Activated CD4-positive, alpha-beta T cell treated with anti-CD3 and anti-CD28 coated beads, Interleukin-2, amount 10 ng/mL, durations not matched to agents 24 days and 14 days (primary cell): ENCODE measurements at places on chromosomes 6 and 20. TPM values are rescaled to one million over a fixed set of nuclear protein-coding genes. Genes with fewer than 3 reads are reported as not detected.

GRCh38 chr20:36390719-36391415 is 84.7 kb downstream of the DLGAP4 start:
- DNase-seq: no peak

GRCh38 chr6:44954281-44954680 is 373.8 kb upstream of the RUNX2 start:
- no peak for DNase-seq

- DNase-seq: peak; percentile 89
Observed at GRCh38 chr6:41546475-41546865, 289 bp downstream of the FOXP4 start.

DNA sequence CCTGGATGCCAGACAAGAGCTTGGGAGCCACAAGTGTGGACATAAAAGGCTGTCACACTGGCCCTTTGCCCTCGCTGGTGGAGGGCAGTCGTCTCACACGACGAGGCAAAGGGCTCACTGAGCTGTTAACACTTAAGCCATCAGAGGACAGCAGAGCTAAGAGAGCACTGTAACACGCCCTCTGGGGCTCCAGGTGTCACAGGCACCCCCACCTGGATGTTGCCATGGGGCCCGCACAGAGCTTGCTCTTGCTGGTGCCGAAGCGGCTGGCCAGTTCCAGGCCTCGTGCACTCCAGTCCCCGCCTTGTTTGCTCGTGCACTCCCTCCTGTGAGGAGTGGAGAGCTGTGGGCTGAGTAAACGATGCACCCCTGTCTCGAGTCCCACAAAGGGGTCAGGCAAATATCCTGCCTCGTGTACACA is 37.4 kb downstream of the SLC35D3 start:
- DNase-seq: no peak

GRCh38 chr20:54625497-54625896 is 150.1 kb downstream of the DOK5 start:
- DNase-seq: no peak

GRCh38 chr6:127816643-127817042 is 84.2 kb downstream of the THEMIS start:
- DNase-seq: no peak

- no peak for DNase-seq
Observed at GRCh38 chr6:143103916-143104315, 43.2 kb downstream of the AIG1 start.

DNA sequence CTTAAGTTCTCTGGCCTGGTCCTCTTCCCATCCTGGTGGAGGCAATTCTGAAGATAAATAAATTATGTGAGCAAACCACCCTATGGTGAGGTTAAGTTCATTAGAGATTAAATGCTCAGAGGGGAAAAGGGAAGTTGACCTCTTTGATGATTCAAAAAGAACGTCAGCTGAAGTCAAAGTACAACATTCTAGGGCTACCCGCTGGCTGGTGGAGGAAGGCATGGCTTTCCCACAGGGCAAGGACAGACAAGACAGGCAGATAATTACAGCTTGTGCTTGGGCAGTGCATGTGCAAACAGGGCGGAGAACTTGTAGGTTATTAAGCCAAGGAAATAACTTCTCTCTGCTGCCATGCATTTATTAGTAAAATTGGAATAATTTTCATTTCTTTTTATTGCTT is 91.0 kb upstream of the SLC24A3 start:
- no peak for DNase-seq

DNA sequence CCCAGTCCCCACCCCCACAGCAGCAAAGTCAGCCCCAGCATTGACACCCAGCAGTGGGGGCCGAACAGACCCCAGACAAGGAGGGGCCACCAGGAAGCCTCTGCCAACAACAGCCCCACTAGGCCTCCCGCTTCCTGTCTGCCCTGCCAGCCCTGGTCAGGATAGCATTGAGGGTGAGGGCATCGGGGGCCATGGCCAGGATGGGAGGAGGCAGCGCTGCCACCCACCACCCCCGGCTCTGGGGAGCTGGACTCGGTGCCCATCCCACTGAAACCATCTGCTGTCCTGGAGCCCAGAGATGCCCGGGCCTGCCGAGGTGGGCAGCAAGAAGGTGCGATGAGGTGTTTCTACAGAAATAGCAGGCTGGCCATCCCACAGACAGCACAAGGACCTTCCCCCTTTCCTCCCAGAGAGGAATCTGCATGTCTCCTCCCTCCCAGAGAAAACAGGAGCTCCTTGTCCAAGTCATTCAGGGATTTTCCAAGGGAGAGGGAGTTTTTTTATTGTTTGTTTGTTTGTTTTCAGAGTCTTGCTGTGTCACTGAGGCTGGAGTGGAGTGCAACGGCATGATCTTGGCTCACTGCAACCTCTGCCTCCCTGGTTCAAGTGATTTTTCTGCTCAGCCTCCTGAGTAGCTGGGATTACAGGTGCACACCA is 62.1 kb upstream of the BHLHE23 start:
- no peak for DNase-seq

- DNase-seq: no peak
Observed at GRCh38 chr20:50221501-50222308, 31.1 kb downstream of the CEBPB start.

DNA sequence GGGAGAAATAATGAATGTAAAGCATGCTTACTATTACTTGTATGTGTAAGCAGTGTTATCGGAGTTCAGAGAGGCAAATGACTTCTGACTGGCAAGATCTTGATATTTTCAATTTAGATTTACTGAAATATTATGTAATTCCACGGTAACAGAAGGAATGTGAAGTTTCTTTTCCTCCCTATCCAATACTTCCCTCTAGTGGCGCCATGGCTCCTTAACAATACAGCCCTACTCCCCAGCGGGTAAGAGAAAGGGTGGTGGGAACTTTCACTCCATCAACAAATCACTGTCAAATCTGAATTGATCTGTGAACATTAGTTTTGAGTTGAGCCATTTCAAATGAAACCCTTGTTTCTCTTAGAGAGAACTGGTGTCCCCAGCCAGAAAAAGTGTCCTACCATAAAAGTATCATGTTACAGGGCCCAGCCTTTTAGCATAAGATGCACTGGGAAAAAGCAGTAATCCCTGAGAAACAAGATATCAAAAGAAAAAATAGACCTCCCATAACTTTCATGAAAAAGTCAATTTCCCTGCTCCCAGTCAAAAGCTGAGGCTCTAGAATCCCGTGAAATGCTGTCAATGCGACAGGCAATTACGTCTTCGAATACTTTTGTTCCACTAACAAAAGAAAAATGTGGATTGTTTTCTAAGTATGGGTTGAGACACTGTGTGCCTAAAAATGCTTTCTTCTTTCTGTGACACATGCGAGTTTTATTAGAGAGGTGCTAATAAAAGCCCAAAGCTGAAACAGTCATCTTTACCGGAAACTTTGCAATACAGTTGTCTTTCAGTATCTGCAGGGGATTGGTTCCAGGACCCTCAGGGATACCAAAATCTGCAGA is 12.9 kb downstream of the COX7A2 start:
- DNase-seq: no peak

DNA sequence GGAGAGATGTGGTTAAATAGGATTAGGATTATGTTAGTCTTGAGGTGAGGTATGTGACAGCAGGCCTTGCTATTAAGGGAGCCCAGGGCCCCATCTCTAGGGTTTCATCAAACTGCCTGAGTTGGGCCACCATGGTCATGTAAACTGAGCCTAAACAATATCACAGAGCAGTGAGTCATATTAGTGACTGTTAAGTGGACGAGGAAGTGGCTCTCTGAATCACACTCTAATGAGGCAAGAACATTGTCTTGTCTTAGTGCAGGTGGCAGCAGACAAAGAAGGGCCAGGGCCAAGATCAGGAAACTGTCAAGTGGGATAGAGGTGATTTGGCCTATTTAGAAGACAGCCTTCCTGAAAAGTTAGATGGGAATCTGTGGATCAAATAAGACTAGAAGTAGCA is 23.1 kb downstream of the ENPP3 start:
- DNase-seq: no peak

- no peak for DNase-seq
Observed at GRCh38 chr6:134134654-134135053, 82.2 kb upstream of the SLC2A12 start.

- no peak for DNase-seq
Observed at GRCh38 chr6:15530411-15530810, 132.4 kb downstream of the DTNBP1 start.

- no peak for DNase-seq
Observed at GRCh38 chr6:17536586-17536985, 63.5 kb upstream of the FAM8A1 start.

- no peak for DNase-seq
Observed at GRCh38 chr6:145138469-145139139, 596.7 kb downstream of the EPM2A start.

- DNase-seq: peak; percentile 78
Observed at GRCh38 chr6:40962241-40962640, 76.8 kb downstream of the UNC5CL start.

- peak; percentile 72 for DNase-seq
Observed at GRCh38 chr6:42532038-42532669, 31.7 kb upstream of the UBR2 start.

GRCh38 chr6:30720738-30721197 is 616 bp downstream of the TUBB start:
- peak; percentile 89 for DNase-seq

- no peak for DNase-seq
Observed at GRCh38 chr6:121653624-121654008, 218.2 kb downstream of the GJA1 start.

Gene UFL1
- 25.1 and 26.9 TPM in 2 replicates for total RNA-seq

Gene PACSIN1
- not detected in 2 replicates for total RNA-seq

Gene CARMIL1
- 1.4 and 1.6 TPM in 2 replicates for total RNA-seq

Gene PNLDC1
- 0.40 and 0.97 TPM in 2 replicates for total RNA-seq

Gene PHACTR2
- 47.7 and 53.8 TPM in 2 replicates for total RNA-seq

Gene ELOVL5
- total RNA-seq: 122 and 126 TPM in 2 replicates

Gene CRIP3
- total RNA-seq: 0.43 and 0.79 TPM in 2 replicates

Gene CYB5R4
- 24.7 and 27.0 TPM in 2 replicates for total RNA-seq

Gene DLL1
- 0.17 TPM in 1 of 2 replicates, not detected in the other for total RNA-seq

Gene ARMH2
- total RNA-seq: 0.30 and 0.31 TPM in 2 replicates

Gene DEF6
- 103 and 113 TPM in 2 replicates for total RNA-seq

Gene HLA-DQB1
- total RNA-seq: 1.5 and 1.6 TPM in 2 replicates
